ENCODE measurements at places on chromosomes 1 and 21.

- DNase-seq, result no peak
Observed at GRCh38 chr1:29853716-29854330, 617.5 kb downstream of the PTPRU start.

- DNase-seq, result no peak
Observed at GRCh38 chr1:162373541-162374260, 3.0 kb downstream of the SPATA46 start.

GRCh38 chr1:4263699-4264098, 363.6 kb upstream of the C1orf174 start:
- DNase-seq, result no peak

DNA sequence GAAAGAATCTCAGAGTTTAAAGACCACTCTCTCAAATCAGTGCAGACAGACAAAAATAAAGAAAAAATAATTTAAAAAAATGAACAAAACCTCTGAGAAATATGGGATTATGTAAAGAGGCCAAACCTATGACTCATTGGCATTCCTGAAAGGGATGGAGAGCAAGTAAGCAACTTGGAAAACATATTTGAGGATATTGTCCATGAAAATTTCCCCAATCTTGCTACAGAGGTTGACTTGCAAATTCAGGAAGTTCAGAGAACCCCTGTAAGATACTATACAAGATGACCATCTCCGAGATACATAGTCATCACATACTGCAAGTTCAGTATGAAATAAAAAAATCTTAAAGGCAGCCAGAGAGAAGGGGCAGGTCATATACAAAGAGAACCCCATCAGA, 43.7 kb upstream of the IVNS1ABP start:
- no peak for DNase-seq

- no peak for DNase-seq
Observed at GRCh38 chr21:41701749-41702148, 65.1 kb downstream of the RIPK4 start.

DNA sequence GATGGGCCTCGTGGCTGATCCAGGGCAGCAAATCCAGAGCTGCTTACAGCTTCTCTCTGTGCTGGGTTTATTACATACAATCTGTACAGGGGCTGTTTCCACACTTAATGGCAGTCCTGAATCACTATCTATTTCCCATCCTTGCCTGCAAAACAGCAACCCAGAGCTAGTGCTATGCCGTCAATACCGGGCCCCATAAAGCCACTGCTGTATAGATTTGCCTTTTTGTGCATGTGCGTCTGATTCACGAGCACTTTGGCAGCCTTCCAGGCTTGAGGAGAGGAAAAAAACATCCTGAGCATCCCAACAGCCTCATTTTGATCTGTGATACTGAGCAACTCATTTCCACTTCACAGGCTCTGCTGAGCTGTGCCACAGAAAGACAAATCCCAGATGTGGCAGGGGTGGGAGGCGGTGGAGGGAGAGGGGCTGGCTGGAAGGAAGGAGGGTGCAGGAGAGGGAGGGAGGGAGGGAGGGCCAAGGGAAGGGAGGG, 65.2 kb upstream of the TARBP1 start:
- DNase-seq, result peak; percentile 60

GRCh38 chr1:39625462-39626273, 13.8 kb downstream of the HEYL start:
- DNase-seq, result no peak

GRCh38 chr1:109928591-109929111, 18.0 kb downstream of the CSF1 start:
- DNase-seq, result no peak

DNA sequence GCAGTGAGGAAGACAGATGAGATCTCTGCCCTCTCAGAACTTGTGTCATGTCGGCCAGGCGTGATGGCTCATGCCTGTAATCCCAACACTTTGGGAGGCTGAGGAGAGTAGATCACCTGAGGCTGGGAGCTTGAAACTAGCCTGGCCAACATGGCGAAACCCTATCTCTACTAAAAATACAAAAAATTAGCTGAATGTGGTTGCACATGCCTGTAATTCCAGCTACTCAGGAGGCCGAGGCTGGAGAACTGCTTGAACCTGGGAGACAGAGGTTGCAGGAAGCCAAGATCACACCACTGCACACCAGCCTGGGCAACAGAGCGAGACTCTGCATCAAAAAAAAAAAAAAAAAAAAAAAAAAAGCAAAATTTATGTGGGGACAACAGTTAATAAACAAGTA, 40.9 kb upstream of the RALGPS2 start:
- DNase-seq, result no peak

GRCh38 chr1:154955718-154956543, at the start of gene PBXIP1:
Gene PBXIP1 (minus strand): TSS chr1:154956099. CDS start chr1:154953721, 2,378 bp downstream.
- peak; percentile 29 for DNase-seq

DNA sequence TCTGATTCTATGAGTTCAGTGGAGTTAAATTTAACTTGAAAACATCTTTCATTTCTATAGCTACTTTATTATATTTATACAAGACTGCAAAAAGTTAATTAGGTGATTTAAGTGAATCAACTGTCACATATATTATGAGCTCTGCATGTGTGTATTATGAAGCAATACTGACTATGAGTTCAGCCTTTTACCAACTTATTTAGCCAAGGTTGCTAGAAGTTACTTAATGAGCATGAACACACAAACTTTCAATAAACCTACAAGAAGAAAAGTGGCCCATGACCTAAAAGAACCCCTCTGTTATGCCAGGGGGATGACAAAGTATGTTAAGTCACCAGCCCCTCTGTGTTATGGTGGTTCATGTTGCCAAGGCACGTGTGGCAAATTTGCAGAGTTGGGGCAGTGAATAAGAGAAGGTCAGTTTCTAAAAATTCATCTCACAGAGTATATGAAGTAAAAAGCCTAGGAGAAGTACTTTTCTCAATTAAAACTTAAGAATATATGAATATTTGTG, 86.7 kb upstream of the LYPLAL1 start:
- no peak for DNase-seq

DNA sequence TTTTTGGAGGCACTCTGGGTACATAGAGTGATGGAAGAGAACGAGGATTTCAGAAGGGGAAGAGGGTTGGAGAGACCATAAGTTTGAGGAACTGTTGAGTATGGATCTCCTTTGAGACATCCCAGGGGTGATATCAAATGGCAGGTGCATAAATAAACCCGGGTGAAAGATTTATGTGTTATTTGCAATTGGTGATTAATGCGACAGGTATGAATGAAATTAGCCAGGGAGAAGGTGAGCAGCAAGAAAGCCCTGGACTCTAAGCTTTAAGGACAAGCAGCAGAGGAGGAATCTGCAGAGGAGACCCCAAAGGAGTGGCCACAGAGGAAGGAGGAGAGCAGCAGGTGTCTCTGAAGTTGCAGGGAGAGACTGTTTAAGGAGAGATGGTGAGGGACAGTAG, 8.8 kb upstream of the REN start:
- DNase-seq, result no peak

- DNase-seq, result peak; percentile 44
Observed at GRCh38 chr1:198156111-198156744, 570 bp upstream of the NEK7 start.

GRCh38 chr1:172915271-172915670, 135.5 kb downstream of the TNFSF18 start:
- no peak for DNase-seq

- DNase-seq, result no peak
Observed at GRCh38 chr1:110541906-110542395, 23.0 kb upstream of the KCNA10 start.

- DNase-seq, result no peak
Observed at GRCh38 chr1:173870252-173871075, 2.3 kb downstream of the ZBTB37 start.

GRCh38 chr1:205129447-205130029, 7.8 kb upstream of the RBBP5 start:
- no peak for DNase-seq

GRCh38 chr1:91314643-91315042, 90.0 kb downstream of the HFM1 start:
- DNase-seq, result no peak

DNA sequence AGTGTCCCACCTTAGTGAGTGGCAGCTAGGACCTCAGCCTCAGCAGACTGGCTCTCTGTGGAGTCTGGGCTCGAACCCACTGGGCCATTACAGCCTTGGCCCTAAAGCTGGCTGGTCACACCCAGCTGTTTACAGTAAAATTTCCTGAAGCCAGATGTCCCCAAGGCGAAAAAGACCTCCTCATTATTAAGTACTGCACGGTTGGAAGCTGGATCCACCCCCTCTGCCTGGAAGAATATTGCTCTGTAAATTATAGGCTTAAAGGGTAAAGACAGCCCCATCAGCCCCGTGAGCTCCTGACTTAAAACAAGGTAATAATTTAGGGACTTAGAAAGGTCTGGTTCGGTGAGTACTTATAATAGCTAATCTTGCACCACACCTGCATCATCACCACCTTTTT, 30.3 kb upstream of the TMEM51 start:
- no peak for DNase-seq

GRCh38 chr1:47866601-47867437, 130.4 kb downstream of the TRABD2B start:
- DNase-seq, result no peak

DNA sequence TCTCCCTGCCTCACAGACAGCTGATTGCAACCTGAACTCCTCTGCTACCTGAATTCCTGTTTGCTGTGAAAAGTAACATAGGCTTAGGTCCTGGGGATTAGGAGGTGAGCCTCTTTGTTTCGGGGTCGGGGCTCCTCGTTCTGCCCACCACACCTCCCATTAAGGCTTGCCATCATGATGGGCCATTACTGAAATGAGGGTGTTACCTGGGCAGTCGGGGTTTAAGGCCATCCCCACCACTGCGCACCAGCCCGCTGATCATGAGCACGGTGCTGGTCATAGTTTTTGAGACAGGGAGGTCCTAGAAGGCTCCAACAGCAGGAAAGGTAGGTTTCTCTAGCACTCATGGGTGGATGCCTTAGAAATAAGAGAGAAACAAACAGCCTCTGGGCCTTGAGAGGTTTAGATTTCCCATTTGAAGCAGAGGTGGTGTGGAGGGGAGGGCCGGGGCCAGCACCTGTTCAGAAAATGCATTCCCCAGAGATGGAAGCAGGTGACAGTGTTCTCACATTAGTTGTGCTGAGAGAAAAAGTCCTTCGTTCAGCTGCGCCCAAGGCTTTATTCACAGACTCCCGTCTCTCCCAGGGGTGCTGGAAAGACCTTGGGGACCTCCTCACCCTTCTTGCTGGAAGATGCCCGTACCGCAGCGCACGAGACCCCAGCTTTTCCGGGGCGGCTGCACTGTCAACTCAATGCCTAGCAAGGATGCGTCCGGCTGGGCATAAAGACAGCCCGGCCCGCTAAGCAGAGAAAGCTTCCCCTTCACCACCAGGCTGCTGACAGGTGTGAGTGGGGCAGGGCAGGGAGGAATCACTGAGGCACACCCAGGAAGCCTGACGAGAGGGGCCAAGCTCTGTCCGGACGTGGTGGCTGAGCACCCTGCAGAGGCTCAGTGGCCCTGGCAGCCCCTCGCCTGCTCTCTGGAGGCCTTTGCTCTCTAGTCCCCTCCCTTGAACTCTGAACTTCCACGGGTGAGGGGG, 125.5 kb downstream of the PGBD5 start:
- no peak for DNase-seq

DNA sequence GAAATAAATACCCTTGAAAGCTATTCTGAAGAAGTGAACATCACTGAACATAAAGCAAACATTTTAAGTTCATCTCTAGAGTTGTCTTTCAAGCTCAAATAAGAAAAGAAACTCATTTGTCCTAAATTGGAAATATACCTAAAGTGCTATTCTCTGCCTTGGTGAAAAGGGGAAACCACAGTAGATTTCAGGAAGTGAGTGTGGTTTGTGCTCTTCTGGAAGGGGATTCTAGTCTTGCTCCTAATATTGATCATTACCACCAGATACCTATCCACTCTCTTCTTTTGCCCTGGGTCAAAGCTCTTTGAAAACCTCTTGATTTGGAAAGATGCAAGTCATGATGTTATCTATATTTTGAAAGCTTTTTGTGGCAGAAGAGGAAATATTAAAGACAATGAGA, 798.1 kb downstream of the ADGRL2 start:
- no peak for DNase-seq

DNA sequence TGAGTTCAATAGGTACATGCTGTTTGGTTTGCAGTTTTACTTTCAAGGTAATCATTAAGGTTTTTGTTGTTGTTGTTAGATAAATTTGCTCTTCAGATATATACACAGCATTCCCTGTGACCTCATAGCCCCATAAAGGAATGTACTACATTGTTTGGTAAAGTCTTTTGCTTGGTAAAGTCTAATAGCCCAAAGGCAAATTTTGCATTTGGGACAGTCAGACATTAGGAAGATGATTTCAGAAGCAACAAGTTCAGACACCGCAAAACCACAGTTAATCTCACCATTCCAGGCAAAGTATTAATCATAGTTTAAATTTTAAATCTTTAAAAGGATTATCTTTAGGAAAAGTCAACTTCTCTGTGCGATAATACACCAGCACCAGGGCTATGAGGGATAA, 32.6 kb upstream of the PYHIN1 start:
- DNase-seq, result no peak

DNA sequence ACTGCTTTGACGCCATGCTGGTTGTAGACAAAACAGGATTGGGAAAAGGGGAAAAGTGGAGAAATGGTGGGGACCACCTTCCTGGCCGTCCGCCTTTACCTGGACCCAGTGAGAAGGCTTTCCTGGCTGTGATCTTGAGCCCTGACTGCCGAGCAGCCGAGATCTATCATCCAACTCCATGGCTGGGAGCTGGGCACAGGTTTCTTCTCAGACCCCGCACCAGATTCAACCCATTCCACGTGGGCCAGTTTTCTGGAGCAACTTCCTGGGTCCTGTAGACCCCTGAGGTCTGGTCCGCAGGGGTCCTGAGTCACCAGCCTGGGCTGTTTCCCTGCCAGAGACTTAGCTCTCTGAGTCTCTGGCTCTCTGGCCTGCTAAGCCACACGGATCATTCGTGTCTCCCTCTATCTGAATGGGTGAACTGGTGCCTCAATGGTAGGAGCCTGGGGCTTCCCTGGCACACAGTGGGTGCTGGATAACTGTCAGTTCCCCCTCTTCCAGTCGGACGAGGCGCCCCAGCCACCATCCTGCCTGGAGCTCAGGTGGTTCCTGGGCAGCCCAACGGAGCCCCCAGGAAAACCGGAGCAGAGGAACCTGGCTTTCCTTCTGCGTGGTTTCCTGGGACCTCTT, 4.5 kb upstream of the NPHP4 start:
- DNase-seq, result no peak

- no peak for DNase-seq
Observed at GRCh38 chr1:164643018-164643417, 84.0 kb downstream of the PBX1 start.

- no peak for DNase-seq
Observed at GRCh38 chr1:24727501-24728216, 17.6 kb upstream of the CLIC4 start.

Data from activated naive CD4-positive, alpha-beta T cell (primary cell).